ENCODE measurements at places on chromosomes 1 and 21.
A peak's percentile ranks its signal among the peaks of the same experiment; 100 is the strongest.

GRCh38 chr1:81439046-81439823 lies 361.5 kb upstream of the ADGRL2 start:
- DNase-seq = no peak

GRCh38 chr1:159936273-159936904 lies 9.0 kb downstream of the IGSF9 start:
- peak; percentile 66 for DNase-seq

DNA sequence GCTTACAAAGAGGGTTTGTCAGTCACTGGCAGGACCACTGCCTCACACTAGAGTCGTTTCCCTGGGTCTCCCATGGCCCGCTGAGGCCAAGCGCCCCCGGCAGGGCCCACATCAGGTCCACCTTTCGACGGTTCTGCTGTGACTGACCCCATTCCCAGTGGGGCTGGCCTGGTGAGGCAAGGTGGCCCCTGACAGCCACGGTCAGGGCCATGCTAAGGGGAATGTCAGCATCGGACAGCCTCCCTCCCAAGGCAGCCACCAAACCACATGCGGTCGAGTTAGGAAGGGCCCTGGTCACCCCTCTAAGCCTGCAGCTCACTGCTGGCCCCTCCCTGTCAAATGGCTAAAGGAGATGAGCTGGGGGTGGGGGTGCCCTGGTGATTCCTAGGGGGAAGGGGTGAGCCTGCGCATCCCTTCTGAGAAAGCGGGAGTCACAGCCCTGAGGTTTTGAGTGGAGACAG lies 2.9 kb upstream of the KIF17 start:
- no peak for DNase-seq

DNA sequence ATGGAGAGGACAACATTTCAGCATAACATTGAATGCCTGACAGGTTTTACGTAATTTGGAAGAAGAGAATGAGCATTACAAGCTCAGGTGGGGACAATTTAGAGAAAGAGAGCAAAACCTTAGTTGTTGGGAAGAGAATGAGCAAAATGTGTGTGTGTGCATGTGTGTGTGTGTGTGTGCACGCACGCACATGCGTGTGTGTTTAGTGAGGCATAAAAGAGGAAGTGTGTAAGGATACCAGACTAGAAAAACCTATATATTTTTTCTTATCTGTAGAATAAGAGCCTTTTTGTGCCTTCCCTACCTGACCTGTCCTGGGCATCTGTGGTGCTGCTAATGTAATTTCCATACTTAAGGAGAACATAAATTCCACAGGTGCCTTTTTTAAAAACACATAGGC lies 99.0 kb upstream of the PLXNA2 start:
- no peak for DNase-seq

DNA sequence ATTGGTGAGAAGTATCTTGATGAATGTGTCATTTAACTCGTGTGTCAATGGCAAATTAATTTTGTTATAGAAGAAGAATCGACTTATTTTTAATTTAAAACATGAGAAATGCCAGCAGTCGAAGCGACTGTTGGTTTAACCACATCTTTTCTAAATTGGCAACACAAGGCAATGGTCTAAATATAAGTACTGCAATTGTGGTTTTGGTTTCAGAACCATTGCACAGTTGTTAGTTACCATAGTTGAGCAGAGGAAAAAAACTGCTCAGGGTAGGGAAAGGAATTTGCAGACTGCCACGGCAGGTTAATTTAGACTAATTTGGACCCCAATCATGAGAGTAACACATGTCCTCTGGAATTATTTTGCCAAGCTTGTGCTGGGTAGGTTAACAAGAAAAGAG lies 185.6 kb upstream of the RUNX1 start:
- no peak for DNase-seq

GRCh38 chr1:78284354-78284753 lies 206.4 kb upstream of the PTGFR start:
- no peak for DNase-seq

DNA sequence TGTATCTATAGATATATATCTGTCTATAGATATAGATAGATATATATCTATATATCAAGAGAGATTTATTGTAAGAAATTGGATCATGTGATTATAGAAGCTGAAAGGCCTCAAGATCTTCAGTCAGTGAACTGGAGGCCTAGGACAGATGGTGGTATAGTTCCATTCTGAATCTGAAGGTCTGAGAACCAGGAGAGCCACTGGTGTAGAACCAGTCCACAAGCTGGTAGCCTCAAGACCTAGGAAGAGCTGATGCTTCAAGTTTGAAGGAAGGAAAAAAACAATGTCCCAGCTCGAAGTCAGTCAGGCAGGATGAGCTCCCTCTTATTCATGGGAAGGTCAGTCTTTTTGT lies 213.2 kb upstream of the JUN start:
- DNase-seq = no peak

DNA sequence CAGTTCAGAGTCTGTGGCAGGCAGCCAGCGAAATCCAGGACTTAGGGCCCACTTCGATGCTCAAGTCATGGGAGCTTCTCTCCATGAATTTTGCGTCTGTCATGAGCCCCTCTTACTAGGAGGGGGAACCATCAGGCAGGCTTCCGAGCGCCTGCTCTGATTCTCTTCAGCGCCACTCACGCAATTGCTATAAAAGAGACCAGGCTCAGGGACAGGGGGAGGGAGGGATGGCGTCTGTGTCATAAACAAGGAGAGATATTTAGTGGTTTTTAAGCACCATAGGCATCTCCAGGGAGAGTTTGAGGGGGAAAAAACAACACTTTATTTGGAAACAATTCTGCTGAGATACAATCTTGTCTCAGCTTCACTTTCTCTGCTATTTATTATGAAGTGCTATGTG lies 60.6 kb downstream of the NAV1 start:
- no peak for DNase-seq

DNA sequence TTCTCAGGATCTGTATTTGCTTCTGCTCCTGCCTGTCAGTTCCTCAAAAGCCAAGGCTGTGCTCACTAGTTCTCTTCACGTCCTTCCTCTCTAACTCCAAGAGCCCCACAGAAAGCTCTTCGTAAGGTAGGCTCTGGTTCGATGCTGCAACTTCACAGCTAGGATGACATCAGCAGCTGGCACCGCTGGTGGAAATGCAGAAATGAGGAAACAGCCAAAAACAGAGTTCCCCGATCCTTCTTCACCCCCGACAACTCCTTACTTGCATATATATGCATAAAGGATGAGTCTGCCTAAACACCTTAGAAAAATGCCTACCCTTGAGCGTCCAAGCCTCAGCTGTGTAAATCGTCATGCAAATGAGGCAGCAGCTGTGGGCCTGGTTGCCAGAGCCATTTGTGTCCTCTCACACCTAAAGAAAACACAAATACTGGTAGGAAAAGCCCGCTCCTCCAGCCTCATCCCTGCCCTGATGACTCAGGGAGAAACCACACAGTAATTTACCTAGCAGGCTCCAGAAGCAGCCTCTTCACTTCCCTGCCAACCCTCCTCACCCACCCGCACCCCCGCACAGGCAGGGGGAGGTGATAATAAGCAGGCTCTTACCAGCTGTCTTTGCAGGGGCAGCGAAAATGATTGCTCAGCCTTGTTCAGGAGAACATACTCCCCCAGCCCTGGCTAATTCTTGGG lies 28.2 kb downstream of the BATF3 start:
- no peak for DNase-seq

- DNase-seq = no peak
These were observed 21.3 kb downstream of the IFI16 start for GRCh38 chr1:159030877-159031447.

GRCh38 chr1:239814306-239814881 lies 277.3 kb upstream of the FMN2 start:
- no peak for DNase-seq

DNA sequence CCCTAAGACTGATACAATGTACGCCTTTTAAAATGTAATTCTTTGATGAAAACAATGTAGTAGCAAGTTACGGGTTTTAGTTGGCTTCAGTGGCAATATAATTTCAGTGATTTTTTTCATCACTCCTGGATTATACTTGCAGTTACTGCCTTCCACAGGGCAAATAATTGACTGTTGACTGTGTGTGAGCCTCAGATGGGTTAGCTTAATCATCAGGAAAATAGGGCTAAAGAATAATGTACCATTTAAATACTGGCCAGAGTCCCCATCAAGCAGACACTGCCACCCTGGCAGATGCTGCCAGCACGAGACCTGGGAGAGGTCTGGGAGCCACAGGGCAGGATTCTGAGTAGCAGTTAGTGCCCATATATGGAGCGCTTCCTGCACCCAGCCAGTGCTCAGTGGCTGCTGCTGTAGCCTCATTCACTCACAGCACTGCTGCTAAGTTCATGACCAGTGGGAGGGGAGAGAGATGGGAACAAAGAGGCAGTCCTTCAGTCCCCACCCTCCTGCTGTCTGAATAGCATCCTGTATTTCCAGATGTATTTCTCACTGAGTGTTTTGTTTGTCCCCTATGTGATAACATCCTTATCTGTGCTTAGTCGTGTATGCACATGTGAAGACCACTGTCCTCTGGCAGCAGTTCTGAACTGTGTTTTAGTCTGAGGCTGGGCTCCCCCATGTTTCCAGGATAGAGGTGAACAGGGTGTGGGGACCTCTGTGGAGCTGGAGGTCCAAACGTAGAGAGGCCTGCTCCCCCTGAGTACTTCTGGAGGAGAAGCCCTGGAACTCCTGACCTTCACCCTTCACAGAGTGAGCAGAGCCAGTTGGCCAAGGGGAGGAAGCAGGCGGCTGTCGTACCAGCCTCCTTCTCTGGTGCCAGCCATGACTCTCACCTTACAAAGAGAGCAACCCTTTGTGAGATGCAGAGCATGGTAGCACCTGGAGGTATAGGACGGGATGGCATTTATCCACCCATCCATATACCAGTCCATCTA lies 80.4 kb downstream of the ADARB1 start:
- DNase-seq = no peak

GRCh38 chr1:234458352-234459017 lies 20.5 kb downstream of the TARBP1 start:
- DNase-seq = no peak

- DNase-seq = no peak
These were observed 118.8 kb downstream of the PSMG1 start for GRCh38 chr21:39064325-39065012.

- peak; percentile 47 for DNase-seq
These were observed 13.5 kb downstream of the ESPN start for GRCh38 chr1:6438047-6438525.

DNA sequence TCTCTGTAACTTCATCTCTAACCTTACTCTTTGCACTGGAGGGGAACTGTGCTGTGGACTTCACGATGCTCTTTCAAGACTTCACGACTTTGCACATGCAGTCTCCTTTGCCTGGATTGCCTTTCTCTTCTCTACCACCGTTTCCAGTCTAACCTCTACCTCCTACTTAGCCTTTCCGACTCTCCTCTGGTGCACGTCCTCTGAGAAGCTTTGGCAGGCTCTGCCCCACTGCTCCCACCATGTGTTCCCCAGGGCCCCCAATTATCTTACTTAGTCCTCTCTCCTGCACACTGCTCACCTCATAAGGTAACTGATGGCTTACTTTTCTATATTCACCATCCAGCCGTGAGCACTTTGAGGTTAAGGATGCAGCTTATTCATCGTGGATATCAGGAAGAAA lies 101.7 kb upstream of the GJB5 start:
- no peak for DNase-seq

- no peak for DNase-seq
These were observed 22.5 kb upstream of the PEF1 start for GRCh38 chr1:31667065-31667785.

DNA sequence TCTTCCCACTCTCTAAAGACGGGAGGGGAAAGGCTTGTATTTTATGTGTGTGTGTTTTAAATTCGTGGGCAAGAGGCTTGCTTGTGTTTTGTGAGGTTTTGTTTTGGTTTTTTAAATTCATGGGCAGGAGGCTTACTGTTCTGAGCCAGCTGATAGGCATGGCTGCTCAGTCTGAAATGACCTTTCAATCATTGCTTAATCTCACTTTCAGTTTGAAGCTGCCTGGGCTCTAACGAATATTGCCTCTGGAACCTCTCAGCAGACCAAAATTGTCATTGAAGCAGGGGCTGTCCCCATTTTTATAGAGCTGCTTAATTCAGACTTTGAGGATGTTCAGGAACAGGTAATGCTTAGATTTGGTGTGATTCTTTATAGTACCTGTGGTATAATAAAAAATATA lies 20.3 kb upstream of the TXLNA start:
- DNase-seq = no peak

DNA sequence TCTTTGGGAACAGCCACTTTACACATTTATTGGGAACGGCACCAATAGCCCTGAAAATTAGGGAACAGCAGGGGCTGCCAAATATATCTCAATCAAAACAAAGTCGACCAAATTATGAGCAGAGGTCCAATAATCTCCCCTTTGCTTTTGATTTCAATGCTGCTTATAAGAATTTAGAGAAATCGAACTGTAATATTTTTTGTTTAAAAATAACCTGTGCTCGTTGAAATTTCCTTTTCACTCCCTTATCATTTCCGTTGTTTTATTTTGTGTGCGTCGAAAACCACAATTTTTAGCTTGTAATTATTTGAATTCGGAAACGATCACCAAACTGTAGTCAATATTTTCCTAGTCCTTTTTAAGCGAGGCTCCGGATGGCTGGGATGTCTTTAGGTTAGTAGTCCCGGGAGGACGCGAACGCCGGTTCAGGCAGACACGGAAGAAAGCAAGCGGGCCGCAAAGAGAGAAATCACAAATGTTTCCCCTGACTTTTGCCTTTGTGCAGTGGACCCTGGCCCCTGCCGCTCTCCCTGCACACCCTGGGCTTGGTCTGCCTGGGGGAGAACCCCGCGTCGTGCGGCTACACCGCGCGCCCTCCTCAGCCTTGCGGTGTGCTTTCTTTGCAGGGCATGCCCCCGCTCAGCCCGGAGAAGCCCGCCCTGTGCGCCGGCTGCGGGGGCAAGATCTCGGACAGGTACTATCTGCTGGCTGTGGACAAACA lies 2.3 kb downstream of the LHX9 start:
- DNase-seq = no peak

- DNase-seq = no peak
These were observed 542 bp downstream of the GAS5 start for GRCh38 chr1:173867141-173867752.

GRCh38 chr1:74465193-74465681 lies 47.2 kb downstream of the LRRC53 start:
- no peak for DNase-seq

GRCh38 chr1:28437924-28438699 lies 67.7 kb upstream of the RCC1 start:
- no peak for DNase-seq

GRCh38 chr21:41745026-41745820 lies 21.6 kb downstream of the RIPK4 start:
- no peak for DNase-seq

DNA sequence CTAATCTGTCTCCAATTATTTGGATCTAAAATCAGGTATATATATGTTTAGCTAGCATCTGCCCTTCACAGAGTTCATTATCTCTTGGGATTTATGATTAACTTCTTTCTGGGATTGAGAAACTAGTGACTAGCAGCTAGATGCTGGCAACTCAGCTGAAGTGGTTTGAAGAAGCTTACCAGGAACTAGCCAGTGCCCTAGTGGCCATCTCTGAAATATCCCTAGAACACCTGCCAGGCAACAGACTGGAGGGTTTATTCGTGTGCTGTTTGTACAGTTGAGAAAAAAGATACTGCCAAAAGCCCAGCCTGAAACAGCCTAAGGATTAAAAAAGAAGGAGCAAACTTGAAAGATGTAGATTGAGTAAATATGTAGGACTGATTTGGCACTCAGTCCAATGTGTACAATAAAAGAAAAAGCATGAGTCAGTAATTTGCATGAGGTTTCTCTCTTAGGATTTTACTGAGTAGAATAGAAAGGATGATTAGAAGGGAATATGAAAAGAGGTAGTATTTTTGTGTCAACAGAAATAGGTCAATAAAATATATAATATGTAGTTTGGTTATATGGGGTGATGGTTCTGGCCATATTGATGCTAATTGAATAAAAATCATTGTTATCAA lies 1144.6 kb upstream of the ADGRL2 start:
- DNase-seq = no peak

GRCh38 chr1:108570998-108571401 lies 11.1 kb downstream of the EEIG2 start:
- no peak for DNase-seq

All from stimulated activated CD4-positive, alpha-beta T cell treated with anti-CD3 and anti-CD28 coated beads, Interleukin-1b, Interleukin-23, amount 100 ng/mL, for 1 hour (primary cell).